Neural crest cell (in vitro differentiated cells): ENCODE measurements at places on chromosomes 1 and 21.

- no peak for DNase-seq
Observed at GRCh38 chr1:5821540-5822176, 170.6 kb downstream of the NPHP4 start.

DNA sequence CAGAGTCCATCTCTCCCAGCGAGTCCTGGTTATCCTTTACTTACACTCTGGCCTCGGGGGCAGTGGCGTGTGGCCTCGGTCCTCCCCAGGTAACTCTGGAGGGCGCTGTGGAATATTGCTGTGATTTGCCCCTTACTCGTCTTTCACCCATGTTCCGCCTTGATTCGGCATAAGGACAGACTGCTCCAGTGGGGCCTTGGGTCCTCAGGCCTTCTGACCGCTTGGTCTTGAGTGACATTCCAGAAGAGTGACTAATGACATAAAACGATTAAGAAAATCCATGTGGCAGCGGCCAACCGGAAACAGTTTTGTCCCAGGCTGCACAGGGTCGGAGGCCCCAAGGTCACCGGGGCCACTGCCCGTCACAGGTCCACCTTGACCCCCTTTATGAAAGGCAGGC lies 11.0 kb downstream of the ICMT start:
- DNase-seq: no peak

DNA sequence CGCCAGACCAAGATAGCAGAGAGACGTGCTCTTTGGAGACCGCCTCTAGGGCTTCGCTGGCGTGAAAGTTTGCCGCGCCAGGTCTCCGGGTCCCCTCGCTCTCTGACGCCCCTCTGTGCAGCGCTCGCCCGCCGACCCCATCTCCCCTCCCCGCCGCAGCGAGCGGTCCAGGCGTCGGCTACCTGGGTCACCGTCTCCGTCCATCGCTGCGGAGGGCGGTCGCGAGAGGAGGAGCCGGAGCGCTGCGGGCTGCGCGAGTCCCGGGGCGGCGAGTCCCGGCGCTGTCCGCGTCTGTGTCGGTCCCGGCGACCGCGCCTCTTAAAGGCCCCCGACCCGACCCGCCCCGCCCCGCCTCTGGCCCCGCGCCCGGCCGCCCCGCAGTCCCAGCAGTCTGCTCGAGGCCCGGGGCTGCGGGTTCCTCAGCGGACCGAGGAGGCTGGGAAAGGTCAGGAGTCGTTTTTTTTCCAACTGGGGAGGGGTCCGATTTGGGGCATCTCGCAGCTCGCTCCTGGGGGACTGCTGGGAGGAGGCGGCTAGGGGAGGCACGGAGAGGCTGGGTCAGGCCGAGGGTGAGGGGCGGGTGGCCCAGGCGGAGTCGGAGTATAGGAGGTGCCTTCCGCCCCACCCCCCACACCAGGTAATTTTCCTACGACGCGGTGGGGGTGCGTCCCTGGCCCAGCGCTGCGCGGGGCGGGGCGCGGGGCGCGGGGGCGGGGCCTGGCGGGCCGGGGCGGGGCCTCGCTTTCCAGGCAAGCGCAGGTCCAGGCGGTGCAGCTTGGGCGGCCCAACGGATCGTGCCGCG lies at the start of the genes FBXO2 and FBXO44:
FBXO2 (minus strand) TSS at position 293 of the 802 bp plus-strand sequence; CDS start at position 204, 89 bp downstream.
FBXO44 (plus strand) TSS at position 741 of the 802 bp plus-strand sequence. CDS start 959 bp downstream, outside the sequence.
- DNase-seq: no peak

DNA sequence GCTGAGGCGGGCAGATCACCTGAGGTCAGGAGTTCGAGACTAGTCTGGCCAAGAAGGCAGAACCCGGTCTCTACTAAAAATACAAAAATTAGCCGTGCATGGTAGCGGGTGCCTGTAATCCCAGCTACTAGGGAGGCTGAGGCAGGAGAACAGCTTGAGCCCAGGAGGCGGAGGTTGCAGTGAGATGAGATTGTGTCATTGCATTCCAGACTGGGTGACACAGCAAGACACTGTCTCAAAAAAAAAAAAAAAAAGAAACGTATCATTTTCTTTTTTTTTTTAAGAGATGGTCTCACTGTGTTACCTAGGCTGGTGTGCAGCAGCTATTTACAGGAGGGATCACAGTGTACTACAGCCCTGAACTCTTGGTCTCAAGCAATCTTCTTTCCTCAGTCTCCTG lies 47.3 kb downstream of the ITGB3BP start:
- DNase-seq: no peak

DNA sequence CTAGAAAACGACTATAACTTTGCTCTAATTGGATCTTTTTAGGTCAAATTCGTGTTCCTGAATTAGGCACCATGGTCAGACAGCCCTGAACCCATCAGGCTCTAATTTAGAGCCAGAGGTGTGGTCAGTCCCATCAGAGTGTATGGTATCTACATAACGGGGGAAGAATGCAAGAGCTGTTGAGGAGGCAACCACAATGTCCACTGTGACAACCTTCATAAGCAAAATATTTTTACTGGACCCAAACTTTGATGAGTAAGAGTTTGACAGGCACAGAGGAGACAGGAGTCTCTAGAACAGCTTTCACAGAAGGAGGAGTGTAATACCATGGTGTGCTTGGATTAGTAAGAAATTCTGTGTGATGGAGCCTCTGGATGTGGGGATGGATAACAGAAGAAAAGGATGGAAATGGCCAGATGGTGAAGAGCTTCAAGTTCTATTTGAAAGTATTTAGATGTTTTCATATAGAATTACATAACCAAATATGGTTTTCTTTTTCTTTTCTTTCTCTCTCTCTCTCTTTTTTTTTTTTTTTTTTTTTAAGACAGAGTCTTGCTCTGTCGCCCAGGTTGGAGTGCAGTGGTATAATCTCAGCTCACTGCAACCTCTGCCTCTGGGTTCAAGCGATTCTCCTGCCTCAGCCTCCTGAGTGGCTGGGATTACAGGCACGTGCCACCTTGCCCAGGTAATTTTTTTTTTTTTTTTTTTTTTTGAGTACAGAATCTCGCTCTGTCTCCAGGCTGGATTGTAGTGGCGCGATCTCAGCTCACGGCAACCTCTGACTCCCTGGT lies 24.9 kb downstream of the UBE2U start:
- DNase-seq: no peak

- DNase-seq: no peak
Observed at GRCh38 chr1:19055001-19055400, 98.5 kb upstream of the IFFO2 start.

DNA sequence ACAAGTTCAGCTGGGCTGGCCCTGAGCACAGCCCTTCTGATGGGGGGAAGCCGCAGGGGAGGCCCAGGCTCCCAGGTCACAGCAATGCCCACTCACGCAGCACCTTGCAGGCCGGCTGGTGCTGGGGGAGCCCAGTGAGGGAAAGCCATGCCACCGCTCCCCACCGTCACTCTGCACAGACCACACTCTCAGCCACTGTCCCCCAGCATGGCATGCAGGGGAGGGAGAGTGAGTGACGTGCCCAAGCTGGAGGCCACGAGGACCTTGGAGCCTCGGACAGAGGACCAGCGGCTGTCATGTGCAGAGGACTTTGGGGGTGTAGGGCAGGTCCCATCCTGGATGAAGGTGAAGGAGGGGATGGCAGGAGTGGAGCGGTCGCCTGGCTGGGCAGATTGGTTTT lies 25.1 kb downstream of the SLC45A1 start:
- DNase-seq: no peak

DNA sequence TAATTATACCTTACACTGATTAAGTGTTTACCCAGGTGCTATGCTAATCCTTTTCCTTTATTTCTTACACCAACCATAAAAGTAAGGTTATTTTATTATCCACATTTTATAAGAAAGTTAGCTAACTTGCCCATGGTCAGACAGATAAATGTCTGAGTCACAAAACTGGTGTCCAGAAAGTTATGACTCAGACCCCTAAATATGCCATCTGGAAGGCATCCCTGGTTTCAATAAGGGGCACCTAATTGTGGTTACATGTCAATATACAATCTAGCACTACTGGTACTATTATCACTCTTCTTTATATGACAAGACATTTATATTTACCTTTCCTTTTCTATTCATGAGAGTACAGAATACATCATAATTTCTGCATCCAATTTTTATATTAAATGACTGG lies 496.5 kb upstream of the ADGRL2 start:
- no peak for DNase-seq

- peak; percentile 58 for DNase-seq
Observed at GRCh38 chr1:26161415-26162219, 2.7 kb downstream of the FAM110D start.
